Occipital lobe (tissue), 3 donors: ENCODE measurements at places on chromosomes 16 and 17.

- no peak for DNase-seq
These were observed 11.8 kb downstream of the MAP2K3 start for GRCh38 chr17:21296097-21297025.

- DNase-seq = no peak
These were observed 79.3 kb downstream of the SDR42E1 start for GRCh38 chr16:81931927-81932326.

DNA sequence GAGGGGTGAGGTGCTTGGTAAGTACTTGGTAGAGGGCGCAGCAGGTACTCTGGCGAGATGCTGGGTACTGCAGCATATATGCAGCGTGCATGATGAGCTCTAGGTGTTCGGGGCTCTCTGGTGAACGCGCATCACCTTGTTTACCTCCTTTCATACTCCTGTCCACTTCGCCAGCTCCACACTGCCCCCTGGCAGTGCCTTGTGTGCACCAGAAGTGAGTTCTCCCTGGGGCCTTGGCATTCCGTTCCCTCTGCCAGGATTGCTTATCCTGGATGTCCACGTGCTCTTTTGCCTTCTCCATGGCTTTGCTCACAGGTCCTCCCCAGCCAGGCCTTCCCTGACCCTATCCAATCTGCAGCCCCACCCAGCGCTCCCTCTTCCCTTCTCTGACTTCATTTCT lies 154.2 kb downstream of the MRM1 start:
- no peak for DNase-seq

DNA sequence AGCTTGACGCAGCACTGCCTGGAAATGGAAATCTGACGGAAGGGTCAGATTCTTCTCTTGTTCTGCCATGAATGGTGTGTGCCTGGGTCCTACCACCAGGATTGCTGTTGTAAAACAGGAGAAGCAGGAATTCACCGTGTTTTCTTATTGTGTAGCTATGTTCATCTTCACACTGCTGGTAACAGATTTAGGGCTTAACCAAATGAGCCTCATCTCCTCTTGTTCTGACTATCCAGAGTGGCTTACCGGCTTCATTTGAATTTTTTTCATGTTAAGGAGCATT lies 97.3 kb upstream of the CHMP6 start:
- no peak for DNase-seq

DNA sequence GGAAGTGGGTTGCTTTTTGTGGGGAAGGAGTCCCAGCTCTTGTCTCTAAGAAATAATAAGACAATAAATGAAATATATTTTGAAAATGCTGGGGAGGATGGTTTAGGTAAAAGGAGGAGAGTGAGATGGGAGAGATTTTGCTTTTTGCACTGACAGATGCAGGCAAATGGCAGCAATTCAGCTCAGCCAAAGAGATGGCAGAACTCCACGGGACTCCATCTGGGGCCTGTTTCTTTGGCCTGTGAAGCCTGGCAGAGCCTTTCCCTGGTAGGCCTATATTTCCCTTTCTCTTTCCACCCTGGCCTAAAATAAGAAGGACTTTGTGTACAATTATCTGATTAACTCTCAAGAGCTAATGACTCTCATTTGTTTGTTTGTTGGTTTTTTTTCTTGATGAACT lies 1525.1 kb downstream of the CDH11 start:
- peak; percentile 8 for DNase-seq

GRCh38 chr17:57954397-57955182 lies 622 bp downstream of the CUEDC1 start:
- no peak for DNase-seq

GRCh38 chr17:48160177-48161081 lies 52.9 kb downstream of the SNX11 start:
- no peak for DNase-seq

- no peak for DNase-seq
These were observed 23.0 kb downstream of the ATF7IP2 start for GRCh38 chr16:10408824-10409381.

- DNase-seq = no peak
These were observed 50.7 kb downstream of the AATF start for GRCh38 chr17:36999471-36999870.

GRCh38 chr16:24440306-24440705 lies 99.1 kb upstream of the RBBP6 start:
- DNase-seq = no peak

GRCh38 chr17:42294469-42295398 lies 6.4 kb downstream of the STAT5A start:
- no peak for DNase-seq

- no peak for DNase-seq
These were observed 77.8 kb downstream of the VMP1 start for GRCh38 chr17:59785091-59785799.

GRCh38 chr16:8962393-8963009 lies 1.2 kb downstream of the USP7 start:
- no peak for DNase-seq

DNA sequence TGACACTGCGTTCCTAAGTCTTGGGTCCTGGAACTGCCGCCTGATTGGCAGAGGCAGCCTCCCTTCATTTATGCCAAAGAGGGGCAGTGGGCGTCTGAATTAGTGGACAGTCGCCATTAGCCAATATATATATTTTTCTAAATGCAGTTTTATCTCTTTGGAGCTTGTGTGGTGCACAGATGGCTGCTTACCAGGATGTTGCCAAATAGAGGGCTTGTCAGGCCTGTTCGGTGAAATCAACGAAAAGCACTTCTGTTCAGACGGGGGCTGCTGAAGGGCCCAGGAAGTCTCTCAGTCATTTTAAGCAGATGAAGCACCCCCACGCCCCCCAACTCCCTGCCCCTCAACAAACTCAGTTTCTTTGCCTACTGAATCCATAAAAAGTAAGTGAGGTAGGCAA lies 66.0 kb downstream of the RAP1GAP2 start:
- no peak for DNase-seq

DNA sequence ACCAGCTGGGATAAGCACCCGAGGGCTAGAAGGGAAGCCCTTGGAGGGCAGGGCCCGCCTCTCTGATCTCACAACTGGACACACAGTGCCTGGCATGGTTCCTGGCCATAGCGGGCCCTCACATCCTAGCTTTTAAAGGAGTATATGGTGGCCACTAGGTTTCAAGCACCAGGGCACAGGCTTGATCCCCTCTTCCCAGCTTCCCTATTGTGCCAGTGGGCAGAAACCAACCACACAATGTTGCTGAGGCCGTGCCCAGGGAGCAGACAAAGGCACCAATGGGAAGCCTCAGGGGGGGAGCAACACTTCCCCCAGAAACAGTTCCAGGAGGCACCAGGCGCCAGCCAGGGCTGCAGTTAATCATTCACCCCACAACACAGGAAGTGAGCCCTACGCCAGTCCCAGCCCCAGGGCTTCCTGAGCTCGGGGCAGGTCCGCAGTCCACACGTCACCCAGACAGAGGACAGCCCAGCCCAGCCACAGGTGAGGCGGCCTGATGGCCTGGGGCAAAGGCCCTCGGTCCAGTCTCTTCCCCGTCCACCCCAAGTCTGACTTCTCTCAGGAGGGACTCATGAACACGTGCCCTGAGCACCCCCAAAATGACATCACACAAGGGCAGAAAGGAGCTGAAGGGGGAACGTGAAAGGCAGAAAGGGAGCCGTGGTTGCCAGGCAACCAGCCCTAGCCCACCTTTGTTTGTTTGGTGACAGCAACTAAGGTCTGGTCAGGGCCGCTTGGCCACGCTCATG lies 12.8 kb downstream of the SMIM5 start:
- DNase-seq = peak; percentile 67

DNA sequence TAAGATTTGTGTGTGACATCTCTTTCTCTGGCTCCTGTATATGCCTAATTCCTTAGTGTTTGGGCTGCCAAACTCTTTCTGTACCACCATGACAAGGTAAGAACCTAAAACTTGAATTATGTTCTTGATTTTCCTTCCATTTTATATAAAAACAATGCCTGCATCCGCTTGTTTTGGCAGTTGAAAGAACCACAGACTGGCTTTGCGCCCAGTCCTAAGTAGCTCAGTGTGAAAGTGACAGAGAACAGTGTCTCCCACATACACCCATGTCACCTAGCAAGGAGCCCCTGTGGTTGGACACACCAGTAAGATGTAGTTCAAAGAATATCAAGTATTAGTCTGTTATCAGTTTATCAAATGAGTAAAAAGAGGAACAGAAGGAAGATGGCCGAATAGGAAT lies 40.7 kb upstream of the SLC6A2 start:
- no peak for DNase-seq

DNA sequence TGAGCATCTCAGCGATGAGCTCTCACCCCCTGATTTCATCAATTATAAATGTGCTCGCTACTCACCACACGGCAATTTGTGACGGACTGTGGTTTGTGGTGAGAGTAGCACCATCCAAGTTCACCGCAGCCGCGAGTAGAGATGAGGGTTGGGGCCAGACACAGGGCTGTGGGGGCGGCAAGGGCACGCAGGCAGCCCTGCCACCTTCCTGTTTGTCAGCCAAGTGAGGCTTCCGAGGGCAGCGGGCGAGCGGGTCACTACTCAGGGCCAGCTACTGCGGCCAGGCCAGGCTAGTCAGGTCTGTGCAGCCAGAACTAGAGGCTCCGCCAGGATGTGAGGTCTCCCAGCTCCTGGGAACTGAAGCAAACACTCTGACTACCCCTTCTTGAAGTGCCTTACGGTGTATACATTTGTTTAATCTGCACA lies 39.6 kb upstream of the MEOX1 start:
- no peak for DNase-seq
